Cerebellar cortex (tissue), 1 donor: ENCODE measurements at places on chromosomes 1 and 21.

GRCh38 chr1:58264462-58264861, 282.1 kb downstream of the OMA1 start:
- DNase-seq = no peak

GRCh38 chr21:29719521-29719920, 220.3 kb downstream of the GRIK1 start:
- no peak for DNase-seq

GRCh38 chr1:6584126-6585080, 4.6 kb downstream of the ZBTB48 start:
- DNase-seq = no peak

- no peak for DNase-seq
These were observed 546.2 kb upstream of the ADGRL2 start for GRCh38 chr1:81254560-81254959.

DNA sequence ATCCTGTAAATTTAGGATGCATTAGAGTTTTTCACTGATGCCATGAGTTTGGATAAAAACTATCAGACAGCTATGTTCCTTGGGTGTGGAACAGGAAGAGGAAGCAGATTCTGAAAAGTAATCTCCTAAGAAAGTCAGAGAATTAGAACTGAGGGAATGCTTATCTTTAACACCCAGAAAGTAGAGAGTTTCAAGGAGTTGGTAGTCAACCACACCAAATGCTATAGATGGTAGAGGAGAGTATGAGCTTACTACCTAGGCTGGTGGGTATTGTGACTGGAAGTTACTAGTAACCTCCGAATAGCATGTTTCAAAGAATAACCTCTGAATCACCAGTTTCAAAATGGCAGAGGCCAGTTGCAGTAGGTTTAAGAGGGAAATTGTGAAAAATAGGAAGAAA, 288.0 kb downstream of the HMCN1 start:
- DNase-seq = no peak

DNA sequence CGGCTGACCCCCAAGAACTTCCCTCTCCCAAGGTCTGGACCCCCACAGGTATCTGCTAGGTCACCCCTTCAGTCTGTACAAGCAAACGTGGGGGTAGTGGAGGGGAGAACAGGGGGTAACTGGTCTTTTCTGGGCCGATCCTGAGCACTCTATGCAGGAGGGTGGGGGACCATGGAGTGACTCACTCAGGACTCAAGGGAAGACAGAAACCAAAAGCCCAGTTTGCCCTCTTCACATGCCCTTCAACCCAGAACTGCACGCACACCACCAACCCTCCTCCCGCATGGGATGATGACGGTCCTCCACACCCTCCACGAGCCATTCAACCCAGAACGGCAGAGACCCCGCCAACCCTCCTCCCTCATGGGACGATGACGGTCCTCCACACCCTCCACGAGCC, 53.6 kb upstream of the GPR153 start:
- DNase-seq = no peak

- DNase-seq = no peak
These were observed 18.8 kb upstream of the CASZ1 start for GRCh38 chr1:10814976-10815857.

- DNase-seq = peak; percentile 62
These were observed 437 bp upstream of the HSPG2 start for GRCh38 chr1:21937372-21938121.

DNA sequence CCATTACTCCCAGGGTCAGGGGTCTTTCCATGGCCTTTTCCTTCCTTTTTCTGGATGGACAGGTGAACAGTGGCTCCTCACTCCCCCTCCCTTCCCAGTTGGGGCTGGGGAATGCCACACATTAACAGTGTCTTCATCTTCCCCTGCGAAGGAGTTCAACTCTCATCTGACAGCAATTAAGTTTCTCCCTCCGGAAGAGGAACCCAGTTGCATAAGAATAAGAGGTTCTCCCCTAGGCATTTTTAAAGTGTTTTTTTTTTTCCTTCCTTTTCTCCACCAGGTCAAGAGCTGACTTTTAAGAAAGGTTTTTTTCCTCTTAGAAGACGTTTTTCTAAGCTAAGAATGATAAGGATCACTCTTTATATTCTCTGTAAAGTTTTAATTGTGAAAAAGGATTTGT, 42.3 kb upstream of the FASLG start:
- no peak for DNase-seq

DNA sequence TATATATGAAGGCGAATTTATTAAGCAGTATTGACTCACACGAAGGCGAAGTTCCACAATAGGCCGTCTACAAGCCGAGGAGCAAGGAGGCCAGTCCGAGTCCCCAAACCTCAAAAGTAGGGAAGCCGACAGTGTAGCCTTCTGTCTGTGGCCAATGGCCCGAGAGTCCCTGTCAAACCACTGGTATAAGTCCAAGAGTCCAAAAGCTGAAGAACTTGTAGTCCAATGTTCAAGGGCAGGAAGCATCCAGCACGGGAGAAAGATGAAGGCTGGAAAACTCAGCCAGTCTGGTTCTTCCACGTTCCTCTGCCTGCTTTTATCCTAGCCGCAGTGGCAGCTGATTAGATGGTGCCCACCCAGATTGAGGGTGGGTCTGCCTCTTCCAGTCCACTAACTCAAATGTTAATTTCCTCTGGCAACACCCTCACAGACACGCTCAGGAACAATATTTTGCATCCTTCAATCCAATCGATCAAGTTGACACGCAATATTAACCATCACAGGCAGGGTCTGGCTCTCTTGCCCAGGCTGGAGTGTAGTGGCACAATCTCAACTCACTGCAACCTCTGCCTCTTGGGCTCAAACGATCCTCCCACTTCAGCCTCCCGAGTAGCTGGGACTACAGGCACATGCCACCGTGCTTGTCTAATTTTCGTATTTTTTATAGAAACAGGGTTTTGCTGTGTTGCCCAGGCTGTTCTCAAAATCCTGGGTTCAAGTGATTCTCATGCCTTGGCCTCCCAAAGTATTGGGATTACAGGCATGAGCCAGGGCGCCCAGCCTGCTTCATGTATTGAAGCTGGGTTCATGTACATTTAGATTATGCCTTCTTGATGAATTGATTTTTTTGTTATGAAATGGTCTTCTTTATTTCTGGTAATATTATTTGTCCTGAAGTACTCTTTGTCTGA, 85.3 kb downstream of the DHRS3 start:
- no peak for DNase-seq

- no peak for DNase-seq
These were observed 844.3 kb downstream of the KCNT2 start for GRCh38 chr1:195763907-195764374.

DNA sequence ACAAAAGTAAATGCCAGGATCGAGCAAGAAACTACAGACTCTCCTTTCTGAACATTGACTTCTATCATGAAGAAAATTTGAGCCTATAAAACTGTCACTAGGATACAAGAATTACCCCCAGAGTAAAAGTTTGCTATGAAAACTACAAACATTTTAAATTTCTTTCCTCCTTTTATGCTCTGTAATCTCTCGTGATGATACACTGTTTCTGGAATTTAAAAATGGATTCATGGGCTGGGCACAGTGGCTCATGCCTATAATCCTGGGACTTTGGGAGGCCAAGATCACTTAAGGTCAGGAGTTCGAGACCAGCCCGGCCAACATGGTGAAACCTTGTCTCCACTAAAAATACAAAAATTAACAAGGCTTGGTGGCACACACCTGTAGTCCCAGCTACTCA, 181.3 kb downstream of the ZNF281 start:
- no peak for DNase-seq

- peak; percentile 37 for DNase-seq
These were observed 20.6 kb upstream of the TBX15 start for GRCh38 chr1:119008483-119009311.

- DNase-seq = no peak
These were observed 718.6 kb downstream of the AMY1C start for GRCh38 chr1:104468282-104468681.

DNA sequence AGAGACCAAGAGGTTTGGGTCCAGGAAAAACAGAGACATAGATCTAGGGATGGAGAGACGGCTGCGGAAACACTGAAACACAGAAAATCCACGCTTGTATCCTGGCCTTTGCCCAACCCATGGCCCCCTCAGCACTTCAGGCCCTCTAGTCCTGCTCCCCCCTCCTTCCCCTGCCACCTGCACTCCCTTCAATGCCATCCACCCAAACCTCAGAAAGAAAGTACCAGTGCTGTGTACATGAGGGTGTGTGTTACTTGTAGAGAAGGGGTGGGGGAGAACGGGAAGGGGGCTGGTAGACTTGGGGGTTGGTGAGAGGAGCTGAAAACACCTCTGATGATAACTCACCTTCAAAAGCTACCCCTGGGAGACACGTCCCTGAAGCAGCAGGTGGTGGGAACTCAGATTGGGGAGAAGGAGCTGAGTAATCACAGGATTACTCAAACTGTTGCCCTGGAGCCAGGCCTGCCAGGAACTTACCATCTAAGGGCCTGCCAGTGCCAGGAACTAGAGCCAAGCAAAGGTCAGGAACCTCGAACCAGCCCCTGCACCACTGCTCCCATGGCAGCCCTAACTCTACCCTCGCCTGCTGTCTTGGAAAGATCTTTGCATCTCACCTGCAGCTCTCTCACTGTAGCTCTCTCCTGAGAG, 11.5 kb downstream of the RORC start:
- DNase-seq = no peak

DNA sequence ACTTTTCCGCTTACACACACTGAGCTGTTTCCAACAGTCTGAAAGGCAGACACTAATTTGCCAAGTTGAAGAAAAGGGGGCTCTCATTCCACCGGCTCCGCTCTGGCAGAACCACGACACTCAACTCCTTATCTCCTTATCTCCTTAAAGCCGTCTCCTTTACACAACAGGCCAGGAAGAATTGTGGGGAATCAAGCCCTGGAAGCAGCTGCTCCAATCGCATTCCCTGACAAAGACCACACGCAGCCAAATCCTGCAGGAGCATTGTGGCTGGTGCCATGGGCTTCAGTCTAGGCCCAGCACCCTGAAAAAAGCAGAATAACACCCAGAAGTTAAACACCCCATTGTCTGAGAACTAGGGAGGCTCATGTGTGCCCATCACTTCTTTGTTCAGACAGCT, 24.1 kb downstream of the SUSD4 start:
- no peak for DNase-seq

DNA sequence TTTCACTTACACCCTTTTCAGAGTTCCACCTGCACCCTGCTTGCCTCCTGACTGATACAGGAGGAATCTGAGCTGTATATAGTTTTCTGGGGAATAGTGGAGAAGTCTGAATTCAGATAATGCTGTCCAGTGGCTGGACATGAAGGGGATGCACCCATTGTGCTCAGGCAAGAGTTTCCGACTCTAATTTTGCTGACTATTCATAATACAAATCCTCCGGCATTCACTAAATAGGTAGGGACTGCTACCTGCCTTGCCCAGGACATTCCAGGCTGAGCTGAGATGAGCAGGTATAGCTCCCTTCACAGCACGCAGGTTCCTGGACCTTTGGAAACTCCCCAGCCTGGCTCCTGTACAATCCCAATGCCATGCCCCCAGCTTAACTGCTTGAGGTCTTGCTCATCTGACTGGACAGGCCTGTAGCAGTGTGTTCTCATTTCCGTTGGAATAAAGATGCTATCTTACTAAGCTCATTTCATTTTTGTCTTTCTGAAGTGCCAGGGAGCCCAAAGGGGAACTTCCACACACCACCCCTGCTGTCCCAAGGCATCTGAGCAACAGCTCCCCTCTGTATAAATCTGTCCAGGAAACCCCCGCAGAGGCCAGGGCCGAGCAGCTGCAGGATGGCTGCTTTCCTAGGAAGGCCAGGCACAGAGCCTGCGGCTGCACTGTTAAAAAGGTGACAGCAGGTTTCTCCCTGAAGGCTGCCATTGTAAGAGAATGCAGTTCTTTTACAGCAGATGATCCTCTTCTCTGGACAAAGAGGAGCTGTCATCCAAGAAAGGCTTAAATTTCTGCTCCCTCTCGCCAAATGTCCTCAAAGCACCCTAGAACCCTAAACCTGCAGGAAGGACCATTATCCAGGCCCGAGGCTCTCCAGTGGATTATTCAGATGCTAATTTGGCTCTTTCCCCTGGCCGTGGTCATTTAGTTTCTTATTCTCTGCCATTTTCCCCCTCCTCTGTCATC, 21.7 kb upstream of the VASH2 start:
- no peak for DNase-seq

GRCh38 chr1:167797015-167797414, 75.2 kb downstream of the MPZL1 start:
- peak; percentile 37 for DNase-seq

DNA sequence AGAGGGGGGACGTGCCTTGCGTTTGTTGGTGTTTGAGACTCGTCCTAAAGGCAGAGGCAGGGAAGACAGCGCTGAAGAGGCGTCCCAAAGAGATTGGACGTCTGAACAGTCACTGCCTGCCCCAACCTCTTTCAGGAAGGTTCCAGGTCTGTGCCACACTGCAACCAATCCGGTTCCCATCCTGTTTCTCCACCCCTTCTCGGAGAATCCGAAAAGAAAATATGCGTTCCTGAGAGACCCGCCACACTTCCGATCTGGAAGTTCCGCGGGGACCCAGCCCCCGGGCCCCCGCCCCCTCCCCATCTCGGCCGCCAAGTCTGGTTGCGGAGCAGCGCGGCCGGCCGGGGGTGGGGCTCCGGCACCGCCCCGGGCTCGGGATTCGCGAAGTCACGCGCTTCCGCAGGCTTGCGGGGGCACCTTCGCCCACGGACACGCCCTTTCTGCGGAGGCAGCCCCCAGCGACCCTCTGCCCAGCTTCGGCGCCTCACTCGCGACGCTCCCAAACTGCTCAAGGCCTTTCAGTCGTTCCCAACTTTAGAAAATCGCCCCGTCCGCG, 124.5 kb upstream of the DPYD start:
- no peak for DNase-seq

- no peak for DNase-seq
These were observed 74.9 kb downstream of the CCDC18 start for GRCh38 chr1:93255222-93256079.

DNA sequence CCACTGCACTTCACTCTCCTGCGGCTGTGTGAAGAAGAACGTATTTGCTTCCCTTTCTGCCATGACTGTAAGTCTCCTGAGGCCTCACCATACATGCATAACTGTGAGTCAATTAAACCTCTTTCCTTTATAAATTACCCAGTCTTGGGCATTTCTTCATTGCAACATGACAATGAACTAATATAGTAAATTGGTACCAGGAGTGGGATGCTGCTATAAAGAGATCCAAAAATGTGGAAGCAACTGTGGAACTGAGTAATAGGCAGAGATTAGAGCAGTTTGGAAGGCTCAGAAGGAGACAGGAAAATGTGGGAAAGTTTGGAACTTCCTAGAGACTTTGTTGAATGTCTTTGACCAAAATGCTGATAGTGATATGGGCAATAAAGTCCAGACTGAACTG, 1907.9 kb downstream of the MRPL39 start:
- no peak for DNase-seq

- DNase-seq = no peak
These were observed 219.5 kb downstream of the PTPRU start for GRCh38 chr1:29455781-29456180.

DNA sequence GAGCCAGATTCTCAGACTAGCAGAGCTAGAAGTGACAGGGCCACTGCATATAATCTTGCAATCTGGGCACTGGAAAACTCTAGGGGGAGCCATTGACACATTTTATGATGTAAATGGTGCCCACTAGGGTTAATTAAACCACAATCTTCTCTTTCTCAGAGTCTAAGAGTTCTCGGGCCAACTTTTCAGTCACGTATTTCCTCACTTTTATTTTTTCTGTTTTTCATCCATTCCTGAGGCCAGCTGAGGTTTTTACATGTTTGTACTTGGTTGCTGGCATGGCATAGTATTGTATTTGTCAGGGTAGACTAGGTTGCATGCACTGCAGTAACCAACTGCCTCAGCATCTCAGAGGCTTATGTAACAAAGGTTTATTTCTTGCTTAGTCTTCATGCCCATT, 138.2 kb downstream of the ZNF326 start:
- peak; percentile 80 for DNase-seq
